ENCODE measurements at places on chromosomes 5 and 9.
A peak's percentile ranks its signal among the peaks of the same experiment; 100 is the strongest.

- DNase-seq: no peak
Observed at GRCh38 chr5:146199176-146199815, 4.1 kb upstream of the RBM27 start.

DNA sequence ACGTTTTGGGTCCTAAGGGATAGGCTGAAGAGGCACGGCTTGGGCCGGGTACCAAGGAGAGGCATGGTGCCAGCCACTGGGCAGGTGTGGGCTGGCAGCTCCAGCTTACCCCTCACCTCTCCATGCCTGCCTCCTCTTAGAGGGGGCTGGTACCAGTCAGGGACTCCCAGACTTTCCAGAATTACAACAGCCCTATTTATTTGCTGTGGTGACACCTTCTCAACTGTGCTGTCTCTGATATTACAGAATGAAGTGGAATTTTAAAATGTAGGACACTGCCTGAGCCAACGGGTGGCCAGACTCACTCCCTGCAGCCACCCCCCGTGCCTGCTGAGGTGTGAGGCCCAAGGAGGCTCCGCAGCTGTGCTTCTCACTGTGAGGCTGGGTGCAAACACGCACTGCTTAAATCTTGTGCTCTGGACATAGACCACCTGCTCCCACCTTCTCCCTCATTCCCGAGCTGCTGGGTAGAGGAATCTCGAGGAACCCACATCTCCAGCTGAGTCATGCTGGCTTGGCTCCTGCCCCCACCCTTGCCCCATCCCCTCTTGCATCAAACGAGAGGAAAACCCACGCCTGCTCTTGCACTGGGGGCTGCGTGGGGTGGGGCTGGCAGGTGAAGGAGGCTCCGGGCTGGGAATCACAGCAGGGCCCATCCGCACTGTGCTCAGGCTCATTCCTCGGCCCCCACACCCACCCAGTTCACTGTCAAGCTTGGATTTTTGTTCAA, 47.9 kb downstream of the PRRT1B start:
- no peak for DNase-seq

- DNase-seq: no peak
Observed at GRCh38 chr5:137668637-137669036, 67.3 kb downstream of the KLHL3 start.

DNA sequence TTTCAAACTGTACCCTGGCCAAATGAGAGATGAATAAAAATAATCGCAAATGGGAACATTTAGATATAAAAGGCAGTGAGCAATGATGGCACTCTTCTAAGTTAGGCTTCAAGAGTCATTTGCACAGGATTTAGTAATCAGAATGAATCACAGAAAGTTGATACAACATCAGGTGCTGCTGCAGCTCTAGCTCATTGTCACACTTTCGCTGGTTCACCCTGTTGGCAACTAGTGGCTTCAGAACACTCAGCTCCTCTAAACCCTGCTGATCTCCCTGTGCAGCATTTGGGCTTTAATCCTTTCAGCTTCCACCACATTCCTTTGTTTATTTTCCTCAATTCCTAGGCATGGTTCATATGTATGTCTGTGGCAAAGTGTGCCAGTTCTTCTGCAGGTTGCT, 2071.2 kb upstream of the CDH6 start:
- DNase-seq: no peak

DNA sequence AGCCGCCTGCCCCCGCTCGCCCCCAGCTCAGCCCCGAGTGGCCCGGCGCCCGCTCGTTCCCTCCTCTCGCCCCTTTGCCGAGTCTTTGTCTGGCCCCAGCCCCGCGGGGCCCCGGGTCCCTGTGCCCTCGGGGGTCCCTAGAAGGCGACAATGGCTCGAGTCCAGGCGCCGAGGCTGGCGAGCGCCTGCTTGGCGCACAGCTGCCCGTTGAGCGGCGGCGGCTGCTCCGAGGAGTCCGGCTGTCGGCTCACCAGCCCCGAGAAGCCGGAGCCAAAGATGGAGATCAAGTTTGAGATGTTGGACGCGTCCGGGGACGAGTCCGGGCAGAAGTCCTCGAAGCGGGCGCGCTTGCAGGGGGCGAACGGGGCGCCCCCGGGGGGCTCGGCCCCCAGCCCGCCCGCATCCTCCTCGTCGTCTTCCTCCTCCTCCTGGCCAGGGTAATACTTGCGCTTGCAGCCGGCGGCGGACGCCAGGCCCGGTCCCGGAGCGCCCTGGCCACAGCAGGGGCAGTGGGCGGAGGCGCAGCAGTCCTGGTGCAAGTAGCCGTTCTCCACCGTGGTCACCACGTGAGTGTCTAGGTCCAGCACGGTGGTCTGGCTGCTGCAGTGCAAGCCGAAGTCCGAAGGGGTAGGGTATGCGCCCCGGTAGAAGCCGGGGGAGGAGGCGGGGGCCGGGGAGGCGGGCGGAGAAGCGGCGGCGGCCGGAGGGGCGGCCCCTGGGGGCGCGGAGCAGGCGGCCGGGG, 1.2 kb downstream of the IER5L start:
- DNase-seq: no peak

DNA sequence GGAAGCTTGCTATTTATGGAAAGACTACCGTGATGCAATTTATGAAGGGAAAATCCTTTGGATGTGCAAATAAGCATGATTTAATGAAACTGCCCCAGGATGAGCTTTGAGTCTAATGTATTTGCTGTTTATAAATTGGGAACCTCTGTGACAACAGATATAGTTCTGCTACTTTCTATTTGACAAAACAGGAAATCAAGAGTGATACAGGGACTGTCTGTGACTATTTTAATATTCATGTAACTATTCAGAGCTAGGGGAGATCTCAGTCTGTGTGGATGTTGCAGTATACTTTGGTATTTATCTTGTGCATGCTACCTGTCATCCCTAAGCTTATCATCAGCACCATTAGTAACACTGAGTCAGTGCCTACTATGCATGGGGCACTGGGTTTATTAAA, 132.1 kb downstream of the PDZD2 start:
- DNase-seq: no peak

DNA sequence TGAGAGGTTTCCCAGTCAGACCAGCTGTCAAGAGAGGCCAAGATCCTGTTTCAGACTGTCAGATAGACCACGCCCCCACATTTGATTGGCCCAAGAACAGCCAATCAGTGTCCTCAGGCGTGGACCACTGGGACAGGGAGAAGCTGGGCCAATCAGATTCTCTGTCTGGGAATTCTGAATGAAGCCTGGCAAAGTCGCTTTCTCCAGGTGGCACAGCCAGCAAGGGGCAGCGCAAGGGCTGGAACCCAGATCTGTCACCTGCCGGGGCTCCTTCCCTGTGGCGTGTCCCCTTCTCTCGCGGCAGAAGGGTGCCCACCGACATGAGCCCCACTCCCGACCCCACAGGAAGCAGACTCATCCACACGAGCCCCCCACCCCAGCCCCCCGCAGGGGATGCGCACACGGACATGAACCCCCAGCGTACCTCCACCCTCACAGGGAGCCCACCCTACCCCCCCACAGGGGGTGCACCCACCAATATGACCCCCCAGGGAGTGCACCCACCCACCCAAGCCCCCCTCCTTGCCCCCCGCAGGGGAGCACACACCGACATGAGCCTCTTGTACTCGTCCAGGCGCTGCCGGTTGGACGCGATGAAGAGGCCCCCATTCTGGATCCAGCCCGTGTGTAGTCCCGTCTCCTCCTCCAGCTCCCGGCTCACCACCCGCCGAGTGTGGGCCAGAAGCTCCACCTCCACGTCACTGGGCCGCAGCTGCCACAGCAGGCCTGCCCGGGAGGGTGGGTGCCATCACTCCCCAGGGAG, 6.1 kb downstream of the SARDH start:
- DNase-seq: peak; percentile 44

- DNase-seq: no peak
Observed at GRCh38 chr5:58236498-58236897, 223.4 kb downstream of the PLK2 start.

GRCh38 chr9:6076851-6077250, 61.4 kb upstream of the RANBP6 start:
- no peak for DNase-seq

GRCh38 chr9:91562416-91562815, 138.8 kb upstream of the NFIL3 start:
- DNase-seq: no peak

DNA sequence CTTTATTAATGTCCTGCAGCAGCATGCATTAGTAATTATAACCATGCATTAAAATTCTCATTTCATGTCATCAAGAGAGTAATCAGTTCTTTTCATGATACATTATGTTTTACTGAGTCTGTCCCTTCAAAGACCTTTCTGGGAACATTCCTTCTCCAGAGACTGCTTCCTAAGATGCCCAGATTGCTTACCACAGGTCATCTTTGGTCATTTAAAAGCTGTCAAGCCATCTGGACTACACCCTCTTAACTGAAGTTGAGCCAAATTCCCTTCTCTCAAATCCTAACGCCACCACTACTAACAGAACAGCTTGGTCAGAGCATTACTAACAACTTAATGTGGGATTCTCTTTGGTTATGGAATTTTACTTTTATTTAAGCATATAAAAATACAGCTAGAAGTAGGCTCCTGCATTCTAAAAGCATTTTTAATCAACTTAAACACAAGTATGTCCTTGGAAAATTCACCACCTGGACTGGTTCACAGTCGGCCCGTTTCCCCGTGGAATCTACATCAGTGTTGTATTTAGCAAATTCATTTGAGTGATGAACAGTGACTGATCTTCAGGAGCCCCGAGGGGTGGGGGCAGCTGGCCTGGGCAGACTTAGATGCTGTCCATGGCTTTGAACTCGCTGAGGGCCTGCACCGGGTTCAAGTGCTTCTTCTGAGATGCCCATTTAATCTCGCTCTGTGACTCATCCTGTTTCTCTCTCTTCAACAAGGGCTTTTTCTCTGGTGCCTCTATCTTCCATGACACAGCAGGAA, 92.8 kb upstream of the CCDC112 start:
- no peak for DNase-seq

DNA sequence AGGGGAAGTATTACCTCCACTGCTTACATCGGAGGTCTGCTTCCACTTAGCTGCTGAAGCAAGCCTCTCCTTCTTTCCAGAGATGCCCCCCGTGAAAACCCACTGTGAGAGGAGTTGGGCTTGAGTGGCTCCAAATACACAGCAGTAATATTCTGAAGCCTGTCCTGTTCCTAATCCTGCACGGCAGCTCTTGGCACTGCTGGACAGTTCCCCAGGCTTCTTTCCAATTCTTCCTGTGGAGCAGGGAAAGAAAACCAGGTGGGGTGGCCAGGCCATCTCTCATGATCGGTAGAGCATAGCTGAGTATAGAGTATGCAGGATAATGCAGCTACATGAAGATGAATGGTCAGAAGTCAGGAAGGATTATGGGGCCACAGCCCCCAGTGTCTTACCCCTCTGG, 335.3 kb downstream of the MARCHF11 start:
- no peak for DNase-seq

Measured in vagina (tissue), 2 donors.